Activated CD4-positive, alpha-beta T cell treated with anti-CD3 and anti-CD28 coated beads, Interleukin-2, amount 50 U/mL, for 4 hours (primary cell): ENCODE measurements at places on chromosomes 2 and 18.

GRCh38 chr2:133768658-133769435 is 200.6 kb upstream of the NCKAP5 start:
- no peak for DNase-seq

GRCh38 chr18:49617329-49617695 is 55.5 kb downstream of the LIPG start:
- DNase-seq: no peak

- DNase-seq: no peak
These were observed 6.6 kb upstream of the OXER1 start for GRCh38 chr2:42770288-42771131.

GRCh38 chr2:240869109-240869955 is 708 bp downstream of the AGXT start:
- DNase-seq: no peak

DNA sequence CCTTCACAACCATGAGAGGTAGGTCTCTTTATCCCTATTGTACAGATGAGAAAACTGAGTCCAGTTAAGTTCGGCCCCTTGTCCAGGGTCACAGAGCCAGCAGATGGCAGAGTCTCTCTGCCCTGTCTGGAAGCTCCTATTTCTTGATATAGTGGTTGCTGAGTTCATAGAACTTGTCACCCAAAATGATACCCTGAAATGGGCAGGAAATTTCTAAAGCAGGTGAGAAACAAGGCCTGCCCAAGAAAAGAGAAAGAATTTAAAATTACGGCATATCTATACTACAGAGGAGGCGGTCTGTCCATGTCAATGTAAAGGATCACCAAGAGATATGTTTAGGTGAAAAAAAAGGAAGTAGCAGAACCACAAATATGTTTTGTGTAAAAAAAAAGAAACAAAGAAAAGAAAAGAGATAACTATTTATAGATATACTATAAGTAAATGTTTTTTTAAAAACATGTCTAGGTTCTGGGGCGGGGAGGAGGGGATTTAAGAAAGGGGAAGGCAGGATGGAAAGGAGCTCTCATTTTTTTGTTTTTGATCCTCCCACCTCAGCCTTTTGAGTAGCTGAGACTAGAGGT is 39.8 kb downstream of the MYO7B start:
- no peak for DNase-seq

GRCh38 chr2:237874585-237875161 is 15.2 kb downstream of the RAMP1 start:
- DNase-seq: no peak

- DNase-seq: no peak
These were observed 246.2 kb downstream of the SOCS6 start for GRCh38 chr18:70535041-70535440.

- DNase-seq: no peak
These were observed 78.0 kb downstream of the CRIM1 start for GRCh38 chr2:36433311-36434217.

- no peak for DNase-seq
These were observed 31.3 kb downstream of the ANXA4 start for GRCh38 chr2:69773206-69773605.

- no peak for DNase-seq
These were observed 158.7 kb upstream of the CCDC150 start for GRCh38 chr2:196480653-196481323.

- no peak for DNase-seq
These were observed 58.5 kb upstream of the MSH6 start for GRCh38 chr2:47724221-47724981.
